ENCODE measurements at places on chromosomes 2 and 18. TPM values are rescaled to one million over a fixed set of nuclear protein-coding genes. Genes with fewer than 3 reads are reported as not detected.

GALR1 gene
- polyA plus RNA-seq = not detected

CIB4 gene
- 0.30 TPM for polyA plus RNA-seq

UGT1A5 gene
- not detected for polyA plus RNA-seq

LIMS4 gene
- polyA plus RNA-seq = 0.09 TPM

GNLY gene
- polyA plus RNA-seq = not detected

NEB gene
- polyA plus RNA-seq = 0.31 TPM

ARHGAP28 gene
- 0.18 TPM for polyA plus RNA-seq

GREB1 gene
- 1.1 TPM for polyA plus RNA-seq

DCDC2C gene
- not detected for polyA plus RNA-seq

STPG4 gene
- 0.14 TPM for polyA plus RNA-seq

- DNase-seq = no peak
Measured at GRCh38 chr18:33291539-33291938, 149.0 kb downstream of the CCDC178 start.

DNA sequence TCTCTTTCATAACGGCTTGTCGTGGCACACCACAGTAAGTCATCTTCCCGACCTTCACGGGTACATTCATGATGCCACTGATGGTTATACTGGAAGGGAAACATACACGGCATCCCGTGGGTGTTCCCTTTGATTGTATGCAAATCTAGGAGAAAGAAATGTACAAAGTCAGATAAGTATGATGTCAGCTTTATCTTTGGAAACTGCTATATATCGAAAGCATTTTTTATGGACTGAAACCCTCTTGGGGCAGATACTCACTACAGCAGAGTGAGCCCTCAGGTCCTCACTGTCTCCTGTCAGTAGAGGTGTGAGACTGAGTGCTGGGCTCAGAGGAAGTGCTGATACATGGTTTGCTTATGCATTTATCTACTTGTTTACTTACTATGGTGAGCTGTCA is 20.4 kb downstream of the PLA2R1 start:
- DNase-seq = no peak

- DNase-seq = no peak
Measured at GRCh38 chr2:214035091-214035852, 375.6 kb upstream of the VWC2L start.

DNA sequence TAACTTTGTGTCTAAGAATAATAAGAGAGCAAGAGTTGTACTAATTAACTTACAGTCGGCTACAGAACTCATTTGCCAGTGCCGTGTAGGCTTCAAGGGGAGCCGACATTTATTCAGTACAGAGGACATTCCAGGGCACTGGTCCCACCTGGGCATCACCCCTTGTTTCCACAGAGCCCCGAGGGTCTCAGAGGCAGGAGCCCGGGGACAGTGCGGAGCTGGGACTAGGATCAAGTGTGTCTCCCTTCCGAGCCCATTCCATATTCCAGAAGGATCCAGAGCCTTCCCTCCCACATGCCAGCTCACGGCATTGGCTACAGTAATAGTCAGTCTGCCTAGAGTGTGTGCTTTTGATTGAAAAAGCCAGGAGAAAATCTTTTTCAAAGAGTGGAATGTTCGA is 71.5 kb upstream of the CTDP1 start:
- DNase-seq = no peak

DNA sequence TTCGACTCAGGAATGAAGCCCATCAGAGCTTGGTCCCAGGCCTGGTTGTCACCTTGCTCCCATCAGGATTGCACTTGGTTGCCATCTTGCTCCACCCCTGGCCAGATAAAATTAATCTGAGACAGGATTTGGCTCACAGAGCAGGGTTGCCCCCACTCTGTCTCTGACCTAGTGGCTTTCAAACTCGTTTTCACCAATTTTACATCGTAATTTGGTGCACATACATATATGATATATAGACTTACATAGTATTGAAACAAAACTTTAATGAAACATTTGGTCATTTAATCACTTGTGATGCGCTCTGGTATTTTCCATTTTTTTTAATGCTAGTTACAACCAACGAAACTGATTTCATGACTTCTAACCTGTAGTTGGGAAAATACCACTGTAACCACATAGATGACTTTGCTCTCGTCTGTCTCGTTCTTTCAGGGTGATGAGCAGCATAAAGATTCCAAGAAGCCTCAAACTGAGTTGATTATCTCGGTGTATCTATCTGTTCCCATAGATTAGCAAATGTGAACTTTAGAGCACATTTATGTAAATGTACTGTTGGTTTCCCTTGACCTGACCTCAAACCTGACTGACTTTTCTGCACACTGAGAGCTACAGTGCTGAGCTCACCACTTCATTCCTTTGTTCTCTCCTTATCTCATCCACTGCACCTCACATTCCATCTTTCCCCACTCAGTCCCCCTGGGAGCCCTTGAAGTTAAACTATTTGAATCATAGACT is 30.5 kb upstream of the PLB1 start:
- no peak for DNase-seq

DNA sequence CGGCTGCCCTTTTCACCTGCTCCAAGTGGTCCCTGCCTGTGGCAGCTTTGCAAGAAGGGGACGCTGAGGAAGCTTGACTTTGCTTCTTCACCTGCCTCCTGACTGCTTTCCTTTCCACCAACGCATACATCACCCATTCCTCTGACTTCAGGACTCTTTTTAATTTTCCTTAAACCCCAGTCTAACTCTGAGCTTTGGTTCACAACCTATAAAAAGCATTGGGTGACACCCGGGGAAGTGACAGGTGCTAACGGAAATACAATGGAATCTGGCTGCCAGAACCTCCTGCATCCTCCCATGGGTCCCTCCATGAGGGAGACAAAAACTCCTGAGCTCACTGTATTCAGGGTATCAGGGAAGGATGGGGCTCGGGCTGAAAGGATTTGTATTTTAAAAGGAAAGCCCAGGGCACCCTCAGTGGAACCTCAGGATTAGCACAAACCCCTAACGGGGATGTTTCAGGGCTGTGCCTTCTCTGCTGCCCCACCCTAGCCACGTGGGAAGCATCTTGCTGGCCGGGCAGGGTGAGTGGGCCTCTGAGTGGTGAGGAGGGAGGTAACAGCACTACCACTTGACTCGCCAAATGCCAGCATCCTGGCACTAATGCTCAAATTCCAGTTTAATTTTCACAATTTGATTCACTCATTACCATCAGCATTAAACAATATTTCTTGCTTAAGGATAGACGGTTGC is 284.8 kb downstream of the CELF4 start:
- DNase-seq = no peak

- DNase-seq = no peak
Measured at GRCh38 chr2:32399221-32399620, 42.4 kb downstream of the BIRC6 start.

DNA sequence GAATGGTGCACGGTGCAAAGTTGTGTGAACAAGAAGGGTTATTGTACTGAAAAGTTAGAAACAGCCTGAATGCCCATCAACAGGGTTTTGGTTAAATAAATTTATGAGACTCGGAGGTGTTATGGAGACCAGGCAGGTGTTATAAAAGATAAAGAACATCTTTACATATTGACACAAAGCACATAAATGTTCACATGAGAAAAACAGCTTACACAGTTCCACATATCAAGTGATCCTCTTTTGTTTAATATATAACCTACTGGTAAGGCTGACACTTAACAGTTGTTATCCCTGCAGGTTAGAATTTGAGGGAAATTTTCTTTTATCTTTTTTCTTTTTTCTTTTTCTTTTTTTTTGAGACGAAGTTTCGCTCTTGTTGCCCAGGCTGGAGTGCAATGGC is 20.0 kb upstream of the ARPC2 start:
- DNase-seq = no peak

DNA sequence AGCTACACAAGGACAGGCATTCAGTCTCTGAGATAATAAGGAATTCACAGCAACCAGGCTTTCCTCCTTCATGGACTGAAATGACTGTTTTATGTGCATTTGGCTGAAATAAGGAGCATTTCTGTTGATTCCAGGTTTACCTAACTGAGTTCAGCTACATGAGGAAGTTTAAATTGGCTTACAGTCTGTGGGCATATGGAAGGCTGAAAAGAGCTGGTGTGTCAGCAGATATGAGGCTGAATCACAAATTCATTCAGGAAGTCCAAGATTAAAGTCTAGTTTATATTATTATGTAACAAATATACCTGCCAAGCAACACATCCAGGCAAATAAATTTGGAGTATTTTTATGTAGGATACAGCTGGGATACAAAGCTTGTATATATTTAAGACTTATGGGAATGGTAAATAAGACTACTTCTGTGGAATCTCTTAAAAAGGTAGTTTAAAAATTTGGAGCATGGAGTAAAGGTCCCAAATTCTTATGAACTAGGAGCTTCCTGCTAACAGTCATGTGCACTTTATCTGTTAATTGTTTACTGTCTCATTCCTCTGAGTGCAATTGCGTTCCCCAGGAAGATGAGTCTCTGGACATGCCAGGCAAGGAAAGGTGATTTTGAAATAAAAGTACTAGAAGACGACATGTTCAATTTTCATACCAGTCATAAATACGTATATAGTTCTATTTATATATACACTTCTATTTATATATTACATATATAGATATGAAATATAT is 53.0 kb downstream of the ZC3H8 start:
- no peak for DNase-seq

- no peak for DNase-seq
Measured at GRCh38 chr2:241546771-241547498, 11.6 kb upstream of the BOK start.

DNA sequence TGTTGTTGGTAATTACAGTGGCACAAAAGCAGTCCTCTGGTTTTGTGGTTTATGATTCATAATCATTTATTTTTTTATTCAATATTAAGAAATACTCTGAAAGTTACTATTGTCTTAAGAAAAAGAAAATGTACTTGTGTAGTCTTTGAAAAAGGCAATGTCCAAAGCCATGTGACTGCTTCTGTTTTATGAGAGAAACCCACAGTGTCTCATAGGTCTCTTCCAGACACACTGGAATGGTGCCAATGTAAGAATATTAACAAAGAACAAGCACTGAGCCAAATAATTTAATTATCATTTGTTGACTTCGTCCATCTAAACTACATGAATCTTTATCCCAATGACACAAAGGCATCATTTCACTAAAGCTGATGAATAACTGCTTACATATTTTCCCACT is 62.5 kb downstream of the RPRM start:
- no peak for DNase-seq

- DNase-seq = no peak
Measured at GRCh38 chr2:201779901-201780673, 646 bp downstream of the ALS2 start.

DNA sequence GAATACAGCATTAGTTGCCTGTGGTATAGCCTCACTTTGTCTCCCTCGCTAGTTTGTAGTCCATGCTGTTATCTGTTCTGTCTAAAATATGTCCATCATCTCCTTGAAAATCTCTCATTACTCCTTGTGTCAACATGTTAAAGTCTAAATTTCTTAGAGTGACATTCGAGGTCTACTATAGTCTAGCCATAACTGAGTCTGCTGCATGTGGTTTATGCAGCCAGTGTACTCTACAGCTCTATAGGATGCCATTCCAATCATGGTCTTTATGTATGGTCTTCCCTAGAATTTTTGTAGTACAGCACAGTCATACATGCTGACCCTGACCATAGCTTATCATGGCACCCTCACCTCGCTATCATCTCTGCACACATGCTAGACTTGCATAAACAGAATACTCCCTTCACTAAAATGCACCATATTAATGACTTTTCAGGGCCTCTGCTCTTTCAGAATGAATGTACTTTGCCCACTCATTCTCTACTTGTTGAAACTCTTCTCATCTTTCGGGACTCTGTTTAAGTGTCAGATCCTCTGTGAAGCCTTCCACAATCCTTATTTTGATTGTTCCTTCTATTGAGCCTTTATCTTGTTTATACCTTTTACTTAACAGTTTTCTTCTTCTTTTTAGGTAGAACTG is 12.8 kb downstream of the TANK start:
- no peak for DNase-seq

DNA sequence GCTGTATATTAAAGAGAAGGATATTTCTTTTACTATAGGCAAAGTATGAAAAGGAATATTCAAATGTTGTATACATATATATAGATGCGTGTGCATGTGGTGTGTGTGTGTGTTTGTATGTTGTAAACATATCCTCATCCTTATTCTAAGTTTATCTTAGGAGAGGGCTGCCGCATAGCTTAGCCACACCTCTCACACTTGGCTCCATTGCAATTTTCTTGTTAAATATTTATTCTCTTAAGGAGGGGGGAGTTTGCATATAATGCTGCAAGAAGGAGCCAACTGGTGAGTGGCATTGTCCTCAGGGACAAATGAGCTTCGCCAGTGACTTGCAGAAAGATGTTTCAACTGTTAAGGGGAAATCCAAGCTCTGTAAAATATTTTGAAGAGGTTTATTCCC is 360.1 kb upstream of the RND3 start:
- DNase-seq = peak; percentile 4

DNA sequence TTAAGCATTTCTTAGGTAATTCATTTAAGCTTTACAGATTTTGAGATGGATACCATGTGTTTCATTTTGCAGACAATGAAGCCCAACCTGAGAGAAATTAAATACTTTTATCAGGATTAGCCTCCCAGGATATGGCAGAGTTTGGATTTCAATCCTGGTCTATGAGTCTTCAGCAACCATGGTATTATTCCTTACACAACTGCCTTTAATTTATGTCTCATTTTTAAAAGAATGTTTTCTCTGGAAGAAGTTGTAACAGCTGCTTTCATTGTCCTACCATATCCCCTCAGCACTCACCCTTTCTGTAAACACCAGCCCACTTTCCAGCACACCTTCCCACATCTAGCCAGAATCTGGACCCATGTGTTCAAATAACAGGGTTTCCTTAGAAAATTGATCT is 863.7 kb upstream of the VRK2 start:
- no peak for DNase-seq

- no peak for DNase-seq
Measured at GRCh38 chr2:63840081-63840784, 1.5 kb upstream of the UGP2 start.

DNA sequence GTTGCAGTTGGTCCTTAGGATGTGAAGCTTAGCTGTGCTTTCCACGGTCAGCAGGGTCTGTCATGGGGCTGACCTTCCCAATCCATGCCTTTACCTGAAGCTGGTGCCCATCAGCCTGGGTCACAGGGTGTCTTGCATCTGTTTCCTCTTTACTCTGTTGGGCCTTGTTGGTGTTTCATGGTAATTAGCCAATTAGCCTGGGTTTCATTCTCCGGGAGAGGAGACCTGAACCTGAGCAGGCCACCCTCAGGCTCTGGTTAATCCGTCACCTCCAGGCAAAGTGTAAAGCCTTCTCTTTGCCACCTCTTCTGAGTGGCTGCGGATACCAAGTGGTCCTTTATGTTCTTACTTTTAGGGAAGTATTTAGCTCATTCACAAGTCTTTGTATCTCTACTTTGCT is 140.1 kb downstream of the GBX2 start:
- no peak for DNase-seq

GRCh38 chr2:217996361-217996760 is 6.4 kb downstream of the TNS1 start:
- no peak for DNase-seq

- no peak for DNase-seq
Measured at GRCh38 chr2:218895759-218896500, 15.3 kb downstream of the WNT10A start.

- DNase-seq = no peak
Measured at GRCh38 chr2:194104687-194105086, 1552.3 kb upstream of the SLC39A10 start.

- DNase-seq = no peak
Measured at GRCh38 chr18:69814861-69815385, 132.8 kb downstream of the CD226 start.

Measured in A549 (cell line).